DMS153 (cell line): ENCODE measurements at places on chromosomes 6 and 20.

GRCh38 chr6:10140136-10140535 is 274.7 kb downstream of the TFAP2A start:
- no peak for DNase-seq

- peak; percentile 7 for DNase-seq
These were observed 14.7 kb downstream of the KLHL32 start for GRCh38 chr6:96939007-96939805.

GRCh38 chr6:47031656-47032055 is 10.5 kb downstream of the ADGRF1 start:
- DNase-seq = no peak

DNA sequence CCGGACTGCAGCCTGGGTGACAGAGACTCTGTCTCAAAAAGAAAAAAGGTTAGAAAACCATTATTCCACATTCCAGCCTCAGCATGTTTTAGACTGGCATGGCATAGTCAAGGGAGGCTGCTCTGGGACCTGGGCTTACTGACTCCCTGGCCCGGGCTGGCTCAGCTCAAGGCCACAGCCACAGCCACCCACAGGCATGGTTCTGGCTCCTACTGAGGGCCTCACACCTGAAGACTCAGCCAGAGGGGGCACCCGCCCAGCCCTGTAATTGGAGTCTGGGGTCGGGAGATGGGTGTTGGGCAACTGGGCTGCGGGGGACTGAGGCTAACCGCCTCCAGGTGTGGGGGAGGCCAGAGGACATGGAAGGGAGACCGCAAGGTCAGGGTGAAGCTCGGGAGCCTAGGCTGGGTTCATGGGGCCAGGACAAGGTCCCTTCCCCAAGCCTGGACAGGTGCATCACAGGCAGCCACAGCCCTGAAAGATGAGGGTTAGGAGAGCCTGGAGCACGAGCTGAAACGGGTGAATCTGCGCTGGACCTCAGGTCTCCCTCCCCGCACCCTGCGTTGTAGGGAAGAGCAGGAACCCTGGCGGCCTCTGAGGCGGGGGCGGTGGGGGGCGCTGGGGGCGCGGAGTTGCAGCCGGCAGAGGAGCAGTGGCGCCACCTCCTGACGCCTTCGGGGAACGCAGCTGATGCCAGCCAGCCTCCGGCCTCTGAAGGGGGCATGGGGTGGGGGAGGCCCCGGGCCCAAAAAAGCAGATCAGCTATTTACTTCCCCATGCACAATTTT is 67.7 kb upstream of the SRSF6 start:
- DNase-seq = no peak

DNA sequence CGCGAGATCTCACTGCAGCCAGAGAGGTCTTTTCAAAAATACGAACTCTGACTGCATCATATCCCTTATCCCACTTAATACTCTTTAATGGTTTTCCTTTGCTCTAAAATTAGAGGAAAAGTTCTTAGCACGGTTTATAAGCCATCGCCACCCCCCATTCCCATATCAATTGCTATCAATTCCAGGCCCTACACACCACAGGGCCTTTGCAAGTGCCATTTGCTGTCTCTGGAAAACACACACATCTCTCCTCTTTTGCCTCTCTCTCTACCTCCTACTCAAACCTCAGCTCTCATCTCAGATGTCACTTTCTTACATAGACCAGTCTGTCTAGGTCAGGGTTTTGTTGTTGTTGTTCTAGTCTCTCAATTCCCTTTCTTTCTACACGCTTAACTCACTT is 9.8 kb downstream of the SLC22A23 start:
- DNase-seq = no peak

- DNase-seq = no peak
These were observed 171.3 kb upstream of the AGPAT4 start for GRCh38 chr6:161445021-161445799.

GRCh38 chr6:101120747-101121146 is 239.6 kb upstream of the ASCC3 start:
- DNase-seq = no peak

GRCh38 chr6:18883851-18884250 is 496.7 kb downstream of the RNF144B start:
- DNase-seq = no peak

DNA sequence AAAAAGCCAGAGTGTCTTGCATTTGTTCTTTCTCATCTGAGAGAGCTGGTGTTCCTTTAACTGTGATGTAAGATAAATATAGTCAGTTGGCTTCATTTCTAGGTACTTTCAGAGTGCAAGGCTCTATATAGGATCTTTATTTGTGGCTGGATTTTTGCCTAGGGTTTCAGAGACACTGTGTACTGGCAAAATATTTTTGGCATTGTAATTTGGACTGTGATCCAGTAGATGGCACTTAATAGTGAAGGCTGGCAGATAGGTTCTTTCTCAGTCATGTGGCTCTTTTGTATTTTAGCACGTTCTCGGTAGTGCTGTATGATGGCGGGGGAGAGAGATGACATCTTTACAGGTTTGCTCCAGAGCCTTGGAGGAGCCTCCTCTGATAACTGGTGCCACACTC is 26.8 kb upstream of the SLC35B3 start:
- DNase-seq = no peak

DNA sequence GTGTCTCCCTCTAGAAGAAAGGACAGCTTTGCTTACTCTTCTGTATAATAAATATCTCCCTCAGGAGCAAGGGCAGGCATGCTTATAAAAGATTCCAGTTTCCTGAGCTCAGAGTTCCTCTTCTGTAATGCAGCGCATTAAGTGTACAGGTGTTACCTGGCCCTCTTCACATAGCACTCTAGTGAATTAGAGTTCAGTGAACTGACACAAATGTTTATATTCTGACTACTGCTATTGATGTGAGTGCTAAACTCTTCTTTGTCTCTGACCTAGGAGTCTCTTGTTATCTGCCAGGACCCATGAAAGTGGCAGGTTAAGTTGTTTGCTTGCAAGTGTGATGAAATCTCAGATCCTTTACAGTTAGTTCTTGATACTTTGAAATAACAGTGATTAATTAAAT is 33.5 kb downstream of the CYB5R4 start:
- peak; percentile 73 for DNase-seq

GRCh38 chr6:43186706-43187105 is 4.7 kb downstream of the CUL9 start:
- DNase-seq = no peak

- DNase-seq = no peak
These were observed 79.1 kb downstream of the OGFRL1 start for GRCh38 chr6:71367756-71368155.

GRCh38 chr6:95227351-95227750 is 350.0 kb upstream of the MANEA start:
- no peak for DNase-seq

DNA sequence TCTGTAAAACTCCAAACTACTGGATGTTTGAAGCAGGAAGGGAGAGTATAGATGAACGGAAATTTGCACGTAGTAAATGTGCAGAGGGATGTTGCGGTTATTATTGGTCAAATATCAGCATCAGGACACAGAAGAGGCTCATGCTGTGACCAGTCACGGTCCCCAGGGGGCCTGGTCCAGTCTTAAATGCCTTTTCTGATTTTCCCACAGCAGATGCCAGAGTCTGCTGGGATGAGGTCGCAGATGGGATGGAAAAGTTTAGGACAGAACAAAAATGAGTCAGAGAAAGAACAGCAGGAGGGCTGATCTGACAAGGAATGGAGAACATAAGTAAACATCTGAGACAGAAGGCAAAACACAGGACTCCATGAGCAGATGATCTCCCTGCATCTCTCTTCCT is 11.7 kb upstream of the SIRPG start:
- no peak for DNase-seq
